ENCODE measurements at places on chromosomes 11 and 22. TPM values are rescaled to one million over a fixed set of nuclear protein-coding genes. Genes with fewer than 3 reads are reported as not detected.

The POU2AF3 gene
- 0.97 TPM for total RNA-seq

The HBG1 gene
- total RNA-seq: not detected

The HYOU1 gene
- 36.2 TPM for total RNA-seq

The NRGN gene
- total RNA-seq: 0.62 TPM

The JRKL gene
- 2.4 TPM for total RNA-seq

The CCDC87 gene
- not detected for total RNA-seq

The MAPK11 gene
- total RNA-seq: 29.3 TPM

The NOX4 gene
- total RNA-seq: 35.9 TPM

The DEAF1 gene
- total RNA-seq: 7.9 TPM

DNA sequence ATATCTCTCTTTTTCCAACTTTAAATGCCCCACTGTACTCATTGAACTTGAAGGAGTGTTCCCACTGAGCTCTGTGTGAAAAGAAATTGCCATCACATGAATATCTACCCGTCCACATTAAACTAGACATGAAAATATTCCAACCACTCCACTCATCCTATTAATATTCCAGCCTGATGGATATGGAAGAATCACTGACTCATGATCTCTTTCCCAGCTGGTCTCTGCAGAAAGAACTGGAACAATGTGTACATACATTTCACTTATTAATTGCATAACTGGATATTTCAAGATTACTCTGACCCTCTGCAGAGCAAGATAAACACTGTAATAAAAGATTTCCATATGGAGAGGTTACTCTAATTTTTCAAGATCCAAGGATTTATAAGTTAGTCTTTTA, 711.1 kb upstream of the LRRC4C start:
- H3K36me3 ChIP-seq: no peaks in the 10 kb centered on the region

DNA sequence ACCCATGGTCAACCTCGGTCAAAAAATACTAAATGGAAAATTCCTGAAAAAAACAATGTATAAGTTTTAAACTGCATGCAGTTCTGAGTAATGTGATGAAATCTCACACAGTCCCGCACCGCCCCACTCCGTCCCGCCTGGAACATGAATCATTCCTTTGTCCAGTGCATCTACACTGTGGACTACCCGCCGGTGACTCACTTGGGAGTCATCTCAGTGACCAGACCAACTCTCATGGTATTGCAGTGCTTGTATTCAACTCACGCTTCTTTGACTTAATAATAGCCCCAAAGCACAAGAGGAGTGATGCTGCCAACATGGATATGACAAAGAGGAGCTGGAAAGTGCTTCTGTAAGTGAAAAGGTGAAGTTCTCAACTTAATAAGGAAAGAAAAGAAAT, 48.8 kb downstream of the ARHGAP32 start:
- no peaks in the 10 kb centered on the region for H3K4me1 ChIP-seq
- H3K36me3 ChIP-seq: no peaks in the 10 kb centered on the region
- H3K27me3 ChIP-seq: no peaks in the 10 kb centered on the region
- peak; percentile 79 for DNase-seq
- H3K4me3 ChIP-seq: no peak overlapping the region
- no peak overlapping the region for H3K27ac ChIP-seq

DNA sequence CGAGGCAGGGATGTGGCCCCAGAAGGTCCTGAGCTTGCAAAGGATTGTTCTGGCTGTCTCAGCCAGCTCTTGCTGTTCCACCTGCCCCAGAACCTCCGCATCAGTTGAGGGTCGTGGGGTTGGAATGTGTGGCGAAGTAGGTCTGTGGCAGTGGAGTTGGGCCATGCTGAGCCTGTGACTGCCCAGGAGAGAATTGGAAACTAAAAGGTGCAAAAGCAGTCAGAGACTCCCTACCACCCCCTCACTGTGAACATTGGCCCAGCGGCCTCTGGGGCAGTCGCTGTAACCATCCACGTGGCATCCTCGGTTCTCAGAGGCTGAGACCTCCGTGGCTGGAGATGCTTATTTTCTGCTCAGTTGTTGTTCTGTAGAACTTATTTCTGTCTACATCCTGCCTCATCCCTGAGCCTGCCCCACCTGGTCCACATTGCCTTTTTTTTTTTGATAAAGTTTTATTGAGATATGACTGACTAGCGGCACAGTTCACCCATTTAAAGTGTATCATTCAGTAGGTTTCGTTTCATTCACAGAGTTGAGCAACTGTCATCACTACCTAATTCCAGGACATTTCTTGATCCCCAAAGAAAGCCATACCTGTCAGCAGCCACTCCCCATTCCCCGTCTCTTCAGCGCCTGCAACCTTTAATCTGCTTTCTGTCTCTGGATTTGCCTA, 22.3 kb upstream of the DGCR8 start:
- H3K27me3 ChIP-seq: no peaks in the 10 kb centered on the region
- no peak overlapping the region for H3K4me3 ChIP-seq
- H3K27ac ChIP-seq: no peak overlapping the region
- DNase-seq: no peak

- H3K4me1 ChIP-seq: no peaks in the 10 kb centered on the region
- H3K36me3 ChIP-seq: no peaks in the 10 kb centered on the region
- H3K27ac ChIP-seq: no peak overlapping the region
- no peak overlapping the region for H3K4me3 ChIP-seq
Measured at GRCh38 chr11:78635814-78636506, 61.3 kb upstream of the NARS2 start.

GRCh38 chr11:79417069-79417920, 23.5 kb downstream of the TENM4 start:
- H3K4me3 ChIP-seq: no peak overlapping the region
- H3K27ac ChIP-seq: no peak overlapping the region
- H3K27me3 ChIP-seq: no peaks in the 10 kb centered on the region
- H3K36me3 ChIP-seq: no peaks in the 10 kb centered on the region
- no peak for DNase-seq
- H3K4me1 ChIP-seq: no peaks in the 10 kb centered on the region

DNA sequence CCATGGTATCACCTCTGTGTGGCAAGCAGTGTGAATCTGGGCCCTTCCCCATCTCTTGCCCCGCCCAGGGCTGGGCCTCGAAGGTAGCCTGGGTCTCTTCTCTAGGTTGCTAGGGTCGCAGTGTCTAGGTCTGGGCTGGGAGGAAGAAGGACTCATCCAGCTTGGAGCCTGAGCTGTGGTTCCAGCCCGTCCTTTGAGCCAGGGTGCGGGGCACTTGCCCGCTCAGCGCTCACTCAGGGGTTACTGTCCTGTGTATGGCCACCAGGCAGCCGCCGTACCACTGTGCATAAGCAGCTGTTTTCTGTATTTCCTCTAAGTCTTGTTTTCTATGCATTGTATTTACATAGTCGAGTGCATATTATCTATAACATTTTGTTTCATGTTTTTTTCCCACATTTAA, 160.9 kb downstream of the TBC1D22A start:
- no peaks in the 10 kb centered on the region for H3K36me3 ChIP-seq
- H3K27ac ChIP-seq: no peak overlapping the region
- no peak for DNase-seq
- no peaks in the 10 kb centered on the region for H3K27me3 ChIP-seq

DNA sequence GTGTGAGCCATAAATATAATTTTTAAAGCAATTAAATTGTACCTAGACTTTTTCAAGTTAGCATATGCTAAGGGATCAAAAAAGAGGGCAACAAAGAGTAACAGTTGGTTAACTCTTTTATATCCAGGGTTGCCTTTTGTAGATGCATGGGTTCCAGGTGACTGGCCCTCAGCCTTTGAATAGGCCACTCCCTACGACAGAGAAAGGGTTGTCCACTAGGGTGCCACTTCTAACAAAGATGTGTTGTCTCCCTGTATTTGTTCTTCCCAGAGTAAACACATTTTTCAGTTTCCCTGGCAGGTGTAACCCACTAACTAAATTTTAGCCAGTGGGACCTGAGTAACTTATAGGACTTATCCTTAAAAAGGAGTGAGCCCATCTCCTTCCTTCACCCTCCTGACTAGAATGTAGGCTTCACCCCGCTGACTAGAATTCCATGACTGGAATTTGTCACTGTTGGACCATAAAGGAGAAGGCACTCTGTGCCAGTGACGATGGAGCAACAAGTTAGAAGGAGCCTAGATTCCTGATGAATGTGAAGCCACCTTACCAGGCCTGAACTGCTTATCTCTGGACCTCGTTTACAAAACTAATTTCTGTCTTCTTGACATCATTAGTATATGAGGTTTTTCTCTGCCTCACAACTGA, 16.6 kb downstream of the TUG1 start:
- DNase-seq: no peak
- H3K27ac ChIP-seq: no peak overlapping the region
- no peak overlapping the region for H3K4me3 ChIP-seq
- H3K36me3 ChIP-seq: no peaks in the 10 kb centered on the region
- no peaks in the 10 kb centered on the region for H3K4me1 ChIP-seq

DNA sequence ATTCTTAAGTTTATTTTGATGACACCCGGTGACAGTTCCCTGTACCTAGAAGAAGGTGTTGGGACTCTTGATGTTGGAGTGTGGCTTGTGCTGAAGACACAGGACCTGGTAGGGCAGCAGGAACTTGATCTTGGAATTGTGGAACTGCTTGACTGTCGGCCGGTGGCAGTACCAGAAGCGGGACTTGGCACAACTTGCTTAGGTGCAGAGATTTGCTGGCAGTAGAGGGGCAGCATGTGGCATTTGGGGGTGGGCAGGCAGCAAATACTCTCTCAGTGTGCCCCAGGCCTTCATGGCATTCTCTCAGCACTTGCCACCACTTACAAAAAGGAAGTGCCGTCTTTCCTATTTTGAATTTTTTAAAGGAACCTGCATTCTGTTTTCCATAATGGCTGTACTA, 3.6 kb downstream of the PEX26 start:
- no peaks in the 10 kb centered on the region for H3K27me3 ChIP-seq
- H3K4me3 ChIP-seq: no peak overlapping the region
- H3K36me3 ChIP-seq: no peaks in the 10 kb centered on the region
- no peak for DNase-seq
- peaks cover 5% of the 10 kb centered on the region for H3K4me1 ChIP-seq

DNA sequence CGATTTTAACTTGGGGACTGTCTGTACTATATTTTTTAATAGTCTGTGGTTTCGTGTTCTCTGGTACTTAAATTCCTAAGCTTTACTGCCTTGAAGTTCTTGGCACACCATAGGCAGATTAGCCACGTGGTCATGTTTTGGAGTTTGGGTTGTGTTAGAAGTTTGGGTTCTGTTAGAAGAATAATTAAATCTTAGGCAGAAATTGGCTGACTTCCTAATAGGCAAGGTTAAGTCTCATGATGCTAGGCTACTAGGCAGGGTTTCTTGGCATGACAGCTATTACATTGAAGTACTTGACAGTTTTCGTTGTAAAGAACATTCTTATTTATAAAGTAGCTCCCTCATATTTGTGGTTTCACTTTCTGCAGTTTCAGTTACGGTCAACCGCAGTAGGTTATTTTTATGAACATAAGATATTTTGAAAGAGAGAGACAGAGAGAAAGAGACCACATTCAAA, 30.0 kb upstream of the MMP7 start:
- peak overlapping the region; percentile 64 for H3K27ac ChIP-seq
- H3K27me3 ChIP-seq: no peaks in the 10 kb centered on the region
- no peaks in the 10 kb centered on the region for H3K4me1 ChIP-seq
- peak overlapping the region; percentile 18 for H3K4me3 ChIP-seq

GRCh38 chr11:1847926-1848639, 4.8 kb upstream of the LSP1 start:
- no peak overlapping the region for H3K27ac ChIP-seq
- H3K4me1 ChIP-seq: no peaks in the 10 kb centered on the region
- no peak overlapping the region for H3K4me3 ChIP-seq
- DNase-seq: no peak

- H3K4me3 ChIP-seq: no peak overlapping the region
- no peaks in the 10 kb centered on the region for H3K27me3 ChIP-seq
- H3K27ac ChIP-seq: no peak overlapping the region
- no peaks in the 10 kb centered on the region for H3K36me3 ChIP-seq
Measured at GRCh38 chr11:79291948-79292347, 148.9 kb downstream of the TENM4 start.

GRCh38 chr11:133677387-133677786, 145.1 kb upstream of the OPCML start:
- no peaks in the 10 kb centered on the region for H3K36me3 ChIP-seq
- no peaks in the 10 kb centered on the region for H3K27me3 ChIP-seq
- H3K27ac ChIP-seq: no peak overlapping the region
- H3K4me3 ChIP-seq: no peak overlapping the region
- H3K4me1 ChIP-seq: no peaks in the 10 kb centered on the region
- no peak for DNase-seq

- no peak overlapping the region for H3K4me3 ChIP-seq
- H3K27me3 ChIP-seq: no peaks in the 10 kb centered on the region
- no peak overlapping the region for H3K27ac ChIP-seq
- no peak for DNase-seq
- H3K36me3 ChIP-seq: no peaks in the 10 kb centered on the region
- H3K4me1 ChIP-seq: no peaks in the 10 kb centered on the region
Measured at GRCh38 chr11:107337917-107338316, 119.7 kb downstream of the CWF19L2 start.

GRCh38 chr11:60345489-60345888, 18.4 kb downstream of the MS4A6E start:
- DNase-seq: no peak
- no peak overlapping the region for H3K4me3 ChIP-seq
- no peaks in the 10 kb centered on the region for H3K36me3 ChIP-seq
- H3K27ac ChIP-seq: no peak overlapping the region
- H3K4me1 ChIP-seq: no peaks in the 10 kb centered on the region
- no peaks in the 10 kb centered on the region for H3K27me3 ChIP-seq

DNA sequence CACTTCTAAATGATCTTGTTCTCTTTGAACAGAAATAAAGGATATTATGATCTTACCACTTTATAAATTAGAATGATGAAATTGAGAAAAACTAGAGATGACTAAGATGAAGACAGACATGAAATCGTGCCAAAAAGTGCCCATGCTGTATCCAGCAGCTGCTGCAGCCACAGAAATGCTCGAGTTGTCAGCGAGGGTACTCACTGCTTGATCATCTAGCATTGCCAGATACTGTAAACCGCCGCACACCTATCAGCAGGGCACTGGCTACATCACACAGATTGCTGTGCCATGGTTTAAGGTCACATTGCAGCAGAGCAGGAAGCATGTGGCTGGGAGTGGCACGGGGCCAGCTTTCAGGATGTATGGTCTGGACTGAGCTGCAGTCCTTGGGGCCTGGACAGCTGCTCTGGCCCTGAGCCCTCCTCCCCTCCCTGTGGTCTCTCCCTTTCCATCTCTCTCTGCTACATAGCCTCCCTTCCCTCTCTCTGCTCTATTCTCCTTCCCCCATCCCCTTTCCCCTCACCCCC, 51.0 kb upstream of the SEPTIN5 start:
- H3K27ac ChIP-seq: no peak overlapping the region

GRCh38 chr11:94741022-94741679, 27.0 kb upstream of the AMOTL1 start:
- no peaks in the 10 kb centered on the region for H3K36me3 ChIP-seq
- peak; percentile 35 for DNase-seq
- H3K4me3 ChIP-seq: peak overlapping the region; percentile 43

- H3K27ac ChIP-seq: no peak overlapping the region
- no peaks in the 10 kb centered on the region for H3K4me1 ChIP-seq
- H3K36me3 ChIP-seq: no peaks in the 10 kb centered on the region
- no peak overlapping the region for H3K4me3 ChIP-seq
- DNase-seq: no peak
Measured at GRCh38 chr11:16796311-16796710, 57.9 kb downstream of the C11orf58 start.

DNA sequence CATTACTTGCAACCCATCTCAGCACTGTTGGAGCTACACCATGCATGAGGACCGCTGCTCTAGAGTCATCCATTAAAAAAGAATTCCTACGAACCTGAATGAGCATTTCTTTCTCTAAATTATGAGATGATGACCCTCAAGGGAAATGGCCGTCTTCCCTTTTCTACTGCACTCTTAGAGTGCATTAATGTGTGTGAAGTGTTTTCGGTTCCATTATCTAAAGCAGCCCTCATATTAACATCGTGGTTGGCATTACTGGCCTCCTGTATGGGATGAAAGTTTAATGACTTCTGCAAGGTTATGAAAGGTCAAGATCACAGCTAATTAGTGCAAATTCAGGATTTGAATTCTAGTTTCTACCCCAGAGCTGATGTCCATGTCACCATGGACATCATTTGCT, 16.7 kb downstream of the CD44 start:
- H3K4me3 ChIP-seq: no peak overlapping the region
- no peak for DNase-seq
- H3K27ac ChIP-seq: no peak overlapping the region

All from uterus (tissue), 4 donors.